ENCODE measurements at places on chromosomes 1 and 21.

DNA sequence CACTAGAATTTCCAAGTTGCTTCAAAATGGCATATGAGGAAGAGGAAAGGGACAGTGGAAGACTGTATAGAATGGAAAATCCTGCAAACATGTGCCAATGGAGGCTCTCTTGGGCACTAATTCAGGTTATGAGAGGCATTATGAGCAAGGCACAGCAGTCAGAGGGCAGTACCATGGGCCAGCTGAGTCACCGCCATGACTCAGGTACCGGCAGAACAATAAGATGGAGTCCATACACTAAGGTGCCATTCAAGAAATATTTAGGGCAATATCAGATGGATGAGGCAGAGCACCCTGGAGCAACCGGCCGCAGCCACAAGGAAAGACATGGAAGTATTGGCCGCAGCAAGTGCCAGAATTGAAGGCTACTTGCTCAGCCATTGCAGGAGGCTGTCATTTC lies 25.6 kb upstream of the VAV3 start:
- no peak for DNase-seq

DNA sequence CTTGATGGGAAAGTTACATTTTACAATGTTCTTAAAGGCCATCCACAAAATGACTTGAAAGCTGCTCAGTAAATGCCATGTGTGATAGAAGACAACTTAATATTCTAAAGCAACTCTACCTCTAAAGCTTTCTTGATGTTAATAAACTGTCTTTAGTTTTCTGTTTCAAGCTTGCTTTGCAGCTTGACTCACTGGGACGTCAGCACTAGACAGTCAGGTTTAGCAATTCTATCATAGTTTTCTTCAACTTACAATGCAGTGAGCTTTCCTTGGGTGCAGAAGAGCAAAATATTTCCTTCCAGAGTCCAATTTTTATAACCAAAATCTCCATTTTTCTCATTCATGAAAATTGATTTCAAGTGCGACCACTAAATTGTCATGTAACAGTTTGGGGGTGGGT lies 273.1 kb downstream of the NTNG1 start:
- DNase-seq = no peak

GRCh38 chr1:179818260-179818659 lies 59.3 kb downstream of the TOR1AIP2 start:
- DNase-seq = no peak

- DNase-seq = peak; percentile 94
These were observed 2.0 kb downstream of the HES3 start for GRCh38 chr1:6245869-6246496.

GRCh38 chr1:37731312-37732019 lies 33.5 kb downstream of the EPHA10 start:
- DNase-seq = no peak

- DNase-seq = no peak
These were observed 241.2 kb downstream of the RGS7 start for GRCh38 chr1:241115784-241116183.

- DNase-seq = no peak
These were observed 92.0 kb upstream of the HAO2 start for GRCh38 chr1:119276558-119276957.

DNA sequence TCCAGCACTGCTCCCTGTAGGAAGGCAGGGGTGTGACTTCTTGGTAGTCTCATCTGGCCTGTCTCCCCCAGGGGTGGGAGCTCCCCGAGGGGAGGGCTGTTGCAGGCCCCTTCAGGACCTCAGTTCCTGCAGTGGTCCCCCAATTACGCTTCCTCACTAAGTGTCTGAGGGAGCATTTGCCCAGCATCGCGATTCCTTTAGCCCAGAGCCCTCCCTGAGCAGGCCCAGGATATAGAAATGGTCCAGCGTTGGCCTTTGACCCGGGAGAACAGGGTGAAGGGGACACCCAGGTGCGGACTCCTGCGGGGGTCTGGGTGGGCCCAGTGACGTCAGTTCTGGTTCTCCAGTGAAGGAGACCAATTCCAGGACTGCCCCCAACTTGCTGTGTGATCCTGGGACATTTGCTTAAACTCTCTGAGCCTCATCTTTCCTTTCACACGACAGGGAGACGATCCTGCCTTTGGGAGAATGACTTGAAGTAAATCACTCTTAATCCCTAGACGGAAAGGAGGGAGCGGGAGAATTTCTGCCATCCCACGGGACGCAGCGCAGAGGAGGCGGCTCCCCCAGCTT lies 32.6 kb upstream of the BTG2 start:
- DNase-seq = no peak

DNA sequence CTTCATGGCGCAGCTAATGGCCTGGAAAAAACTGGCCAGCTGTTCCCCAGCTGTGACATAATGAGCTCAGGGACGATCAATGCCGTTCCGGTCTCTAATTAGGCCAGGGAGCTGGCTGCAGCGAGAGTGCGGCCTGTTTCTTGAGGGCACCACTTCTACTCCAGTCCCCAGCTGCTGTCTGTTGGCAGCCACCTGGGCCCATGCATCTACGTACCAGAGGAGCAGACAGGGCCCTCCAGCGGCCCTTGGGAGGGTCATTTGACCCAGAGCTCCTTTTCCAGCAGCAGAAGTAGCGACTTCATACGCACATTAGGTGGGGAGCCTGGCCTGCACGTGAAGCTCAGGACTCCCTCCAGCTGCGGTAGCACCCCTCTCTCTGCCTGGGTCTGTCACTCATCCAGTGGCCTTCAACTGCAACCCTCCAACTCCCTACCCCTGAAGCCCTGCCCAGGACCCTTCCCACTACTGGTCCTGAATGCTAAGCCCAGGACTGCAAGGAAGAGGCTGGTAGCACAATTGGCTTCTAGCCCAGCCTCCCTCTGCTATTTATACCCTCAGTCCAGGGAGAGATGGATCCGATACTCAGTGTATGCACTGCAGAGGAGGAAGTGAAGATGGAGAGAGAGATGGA lies 9.1 kb upstream of the GPR61 start:
- DNase-seq = peak; percentile 95

- no peak for DNase-seq
These were observed 40.4 kb downstream of the GNG12 start for GRCh38 chr1:67792741-67793458.

DNA sequence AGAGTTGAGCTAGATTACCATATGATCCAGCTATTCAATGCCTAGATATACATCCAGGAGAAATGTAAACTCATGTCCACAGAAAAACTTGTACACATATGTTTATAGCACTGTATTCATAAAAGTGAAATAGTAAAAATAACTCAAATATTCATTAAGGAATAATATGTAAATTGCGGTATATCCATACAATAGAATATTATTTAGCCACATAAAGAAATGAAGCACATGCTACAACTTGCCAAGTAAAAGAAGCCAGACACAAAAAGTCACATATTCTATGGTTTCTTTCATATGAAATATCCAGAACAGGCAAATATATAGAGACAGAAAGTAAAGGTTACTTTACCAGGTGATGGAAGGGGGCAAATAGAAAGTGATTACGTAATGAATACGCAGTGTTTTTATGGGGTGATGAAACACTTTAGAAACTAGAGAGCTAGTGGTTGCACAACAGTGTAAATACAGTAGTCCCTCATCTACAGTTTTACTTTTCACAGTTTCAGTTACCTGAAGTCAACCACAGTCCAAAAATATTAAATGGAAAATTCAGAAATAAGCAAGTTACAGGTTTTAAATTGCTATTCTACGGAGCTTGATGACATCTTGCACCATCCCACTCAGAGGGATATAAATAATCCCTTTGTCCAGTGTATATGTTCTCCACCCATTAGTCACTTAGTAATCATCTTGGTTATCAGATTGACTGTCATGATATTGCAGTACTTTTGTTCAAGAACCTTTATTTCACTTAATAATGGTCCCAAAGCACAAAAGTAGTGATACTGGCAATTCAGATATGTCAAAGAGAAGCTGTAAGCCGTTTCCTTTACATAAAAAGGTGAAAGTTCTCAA lies 62.3 kb downstream of the ZNF644 start:
- DNase-seq = no peak

DNA sequence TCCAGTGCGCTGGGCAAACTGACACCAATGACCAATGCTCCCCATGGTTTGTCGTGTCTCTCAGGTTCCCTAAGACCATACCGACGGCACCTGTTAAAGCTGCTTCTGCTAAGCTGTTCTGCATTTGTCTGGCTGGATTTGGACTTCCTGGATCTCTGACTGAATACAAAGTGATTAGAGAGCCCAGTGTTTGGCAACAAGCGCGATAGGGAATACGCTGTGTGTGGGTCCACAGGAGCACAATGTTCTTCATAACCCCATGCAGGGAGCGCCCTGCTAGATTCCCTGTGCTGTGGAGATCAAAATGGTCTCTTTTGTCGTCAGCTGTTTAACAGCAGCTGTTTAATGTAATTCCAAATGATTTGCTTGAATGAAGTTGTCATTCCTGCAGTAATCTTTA lies 26.0 kb upstream of the ESRRG start:
- DNase-seq = no peak

- no peak for DNase-seq
These were observed 880.2 kb downstream of the LTN1 start for GRCh38 chr21:28112511-28112910.

GRCh38 chr21:36701756-36702621 lies 3.1 kb downstream of the SIM2 start:
- no peak for DNase-seq

- peak; percentile 38 for DNase-seq
These were observed 23.2 kb downstream of the NENF start for GRCh38 chr1:212455803-212456528.

- DNase-seq = no peak
These were observed 413.5 kb downstream of the DUSP10 start for GRCh38 chr1:221328371-221328770.

DNA sequence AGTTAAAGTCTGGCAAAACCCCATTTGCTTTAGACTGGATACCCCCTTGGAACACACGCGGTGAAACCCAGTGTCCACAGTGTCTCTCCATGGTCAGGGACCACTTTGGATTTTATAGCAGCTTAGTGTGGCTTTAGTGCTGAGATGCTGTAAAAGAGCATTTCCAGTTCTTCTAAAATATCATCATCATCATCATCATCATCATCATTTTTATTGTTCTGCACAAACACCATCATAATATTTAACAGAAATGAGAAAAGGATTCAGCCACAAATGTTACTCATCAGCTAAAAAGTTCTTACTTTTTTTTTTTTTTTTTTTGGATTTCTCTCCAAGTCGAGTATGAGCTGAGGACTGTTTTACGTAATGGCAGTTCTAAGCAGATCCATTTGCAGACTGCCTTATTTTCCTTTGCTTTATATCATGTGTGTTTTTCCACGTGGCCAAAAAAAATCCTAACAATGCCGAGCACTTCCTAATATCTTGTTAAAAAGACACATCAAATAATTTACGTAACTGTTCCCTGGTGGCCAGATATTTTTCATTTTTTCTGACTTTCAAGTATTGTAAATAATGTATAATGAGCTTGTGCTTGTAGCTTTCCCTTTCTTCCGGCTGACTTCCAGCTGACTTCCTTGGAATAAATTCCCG lies 62.8 kb downstream of the EVA1C start:
- DNase-seq = no peak

GRCh38 chr1:192477630-192478029 lies 97.9 kb upstream of the RGS1 start:
- DNase-seq = no peak

- no peak for DNase-seq
These were observed 27.5 kb downstream of the KCTD3 start for GRCh38 chr1:215594640-215595039.
